Jurkat, Clone E6-1 (cell line): ENCODE measurements at places on chromosomes 2 and 18.

- DNase-seq: no peak
Observed at GRCh38 chr18:10785798-10786197, 260.0 kb downstream of the NAPG start.

DNA sequence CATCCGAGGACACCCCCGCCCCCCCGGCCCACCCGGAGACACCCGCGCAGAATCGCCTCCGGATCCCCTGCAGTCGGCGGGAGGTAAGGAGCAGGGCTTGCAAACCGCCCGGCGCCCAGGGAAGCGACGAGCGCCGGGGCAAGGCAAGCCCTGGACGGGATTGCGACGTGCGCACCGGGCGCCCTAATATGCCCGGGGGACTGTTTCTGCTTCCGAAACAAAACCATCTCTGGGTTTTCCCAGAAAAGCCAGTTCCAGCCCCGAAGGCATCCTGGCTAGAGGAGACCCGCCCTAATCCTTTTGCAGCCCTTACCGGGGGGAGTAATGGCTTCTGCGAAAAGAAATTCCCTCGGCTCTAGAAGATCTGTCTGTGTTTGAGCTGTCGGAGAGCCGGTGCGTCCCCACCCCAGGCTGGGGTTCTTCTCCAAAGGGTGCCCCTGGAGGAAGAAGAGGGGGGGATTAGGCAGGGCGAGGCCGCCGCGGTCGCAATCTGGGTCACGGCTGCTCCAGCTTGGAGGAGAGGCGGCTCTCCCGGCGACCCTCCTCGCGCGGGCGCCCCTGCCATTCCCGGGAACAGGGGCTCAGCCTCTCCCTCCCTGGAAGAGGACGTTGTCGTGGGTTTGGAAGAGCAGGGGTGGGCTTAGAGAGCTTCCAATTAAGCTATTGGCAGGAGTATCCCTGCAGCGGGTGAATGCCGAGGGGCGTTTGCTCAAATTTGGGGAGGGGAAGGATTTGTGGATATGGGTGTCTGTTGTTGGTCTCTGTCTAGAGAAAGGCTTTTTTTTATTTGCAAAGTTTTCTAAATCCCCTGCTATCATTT is 521 bp downstream of the MYCN start:
- DNase-seq: no peak

GRCh38 chr2:1863386-1863785 is 119.1 kb upstream of the PXDN start:
- DNase-seq: no peak

GRCh38 chr18:63586966-63587365 is at the start of gene SERPINB13:
Gene SERPINB13 (plus strand): TSS chr18:63587343. CDS start chr18:63588668, 1,325 bp downstream.
- DNase-seq: no peak

DNA sequence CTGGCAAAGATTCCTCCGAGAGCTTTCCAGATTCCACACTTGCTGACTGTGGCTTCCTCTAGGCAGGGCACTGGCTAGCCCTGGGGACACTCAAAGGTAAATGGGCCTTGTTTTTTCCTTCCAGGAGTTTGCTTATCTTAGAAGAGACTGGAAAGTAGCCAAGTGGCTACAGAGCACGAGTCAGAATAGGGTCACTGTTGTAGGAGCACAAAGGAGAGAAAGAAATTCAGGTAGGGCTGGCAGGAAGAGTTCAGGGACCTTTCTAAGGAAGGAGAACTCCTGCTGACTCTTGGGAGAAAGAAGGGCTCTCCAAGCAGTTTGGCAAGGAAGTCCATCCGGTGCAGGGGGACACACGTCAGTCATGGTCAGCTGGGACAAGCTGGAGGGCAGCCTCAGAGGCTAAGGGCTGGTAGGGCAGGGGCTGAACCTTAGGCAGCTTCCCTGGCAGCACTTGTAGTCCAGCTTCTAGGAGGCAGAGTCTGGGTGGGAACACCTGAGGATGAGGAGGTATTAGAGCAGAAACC is 39.5 kb downstream of the NIFK start:
- DNase-seq: no peak

DNA sequence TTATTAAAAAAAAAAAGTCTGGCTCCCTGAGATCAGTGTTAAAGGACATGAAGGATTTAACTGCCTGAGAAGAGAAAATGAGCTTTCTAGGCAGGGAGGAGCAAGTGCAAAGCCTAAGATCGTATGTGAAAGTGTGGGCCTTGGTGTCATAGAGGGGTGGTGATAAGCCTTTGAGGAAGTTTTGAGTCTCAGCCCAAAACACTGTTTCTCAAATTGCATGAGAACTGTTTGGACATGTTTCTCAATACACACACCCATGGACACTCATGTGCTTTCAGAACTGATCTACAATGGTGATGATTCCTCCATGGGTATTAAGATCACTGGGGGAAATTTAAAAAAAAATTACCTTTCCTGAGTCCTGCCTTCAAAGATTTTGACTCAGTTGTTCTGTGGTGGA is 336.7 kb upstream of the RND3 start:
- DNase-seq: no peak

DNA sequence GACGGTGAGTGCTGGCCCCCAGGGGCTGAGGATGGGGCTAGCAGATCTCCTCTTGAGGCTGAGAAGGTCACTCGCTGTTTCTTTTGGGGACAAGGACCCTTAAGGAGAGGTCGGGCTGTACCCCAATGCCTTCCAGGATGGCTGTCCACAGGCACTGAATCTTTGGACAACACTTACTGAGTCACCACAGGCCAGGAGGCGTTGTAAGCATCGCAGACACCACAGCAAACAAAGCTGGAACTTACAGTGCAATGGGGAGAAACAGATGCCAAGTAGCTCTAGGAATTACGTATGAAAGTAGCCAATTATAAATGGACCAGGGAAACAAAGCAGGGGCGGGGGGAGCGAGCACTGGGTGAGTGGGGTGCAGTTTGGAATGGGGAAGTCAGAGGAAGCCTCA is 219.8 kb downstream of the GLI2 start:
- no peak for DNase-seq

- DNase-seq: no peak
Observed at GRCh38 chr18:52313213-52313612, 26.8 kb upstream of the DCC start.
